ENCODE measurements at places on chromosomes 5 and 9.

GRCh38 chr9:70479880-70480291 lies 65.4 kb upstream of the KLF9 start:
- DNase-seq, result peak; percentile 77

DNA sequence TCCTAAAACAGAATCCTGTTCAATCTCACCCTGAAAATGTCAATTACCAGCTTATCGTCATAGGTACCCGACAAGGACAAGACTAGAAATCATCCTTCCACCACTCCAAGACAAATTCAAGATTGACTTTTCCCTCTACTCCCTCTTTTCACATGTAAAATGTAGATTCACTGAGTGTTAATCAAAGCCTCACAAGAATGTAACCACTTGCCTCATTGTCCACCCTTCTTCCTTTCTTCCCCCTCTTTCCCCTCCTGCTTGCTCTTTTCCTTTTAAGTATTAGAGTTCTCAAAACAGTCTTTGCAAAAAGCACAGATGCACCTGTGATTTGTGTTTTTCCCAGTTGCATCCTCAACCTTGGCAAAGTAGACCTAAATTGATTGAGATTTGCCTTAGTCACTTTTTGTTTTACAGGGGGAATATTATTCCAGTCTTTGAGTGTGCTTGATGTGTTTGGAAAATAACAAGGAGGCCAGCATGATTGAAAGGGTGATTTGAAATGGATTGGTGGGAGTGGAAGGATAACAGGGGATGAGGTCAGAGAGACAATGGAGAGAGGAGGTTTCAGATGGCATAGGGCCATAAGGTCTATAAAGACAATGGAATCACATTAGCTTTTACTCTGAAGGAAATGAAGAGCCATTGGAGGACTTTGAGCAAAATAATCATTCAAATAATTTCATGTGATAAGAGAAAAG lies 231.3 kb upstream of the TYRP1 start:
- no peak for DNase-seq

DNA sequence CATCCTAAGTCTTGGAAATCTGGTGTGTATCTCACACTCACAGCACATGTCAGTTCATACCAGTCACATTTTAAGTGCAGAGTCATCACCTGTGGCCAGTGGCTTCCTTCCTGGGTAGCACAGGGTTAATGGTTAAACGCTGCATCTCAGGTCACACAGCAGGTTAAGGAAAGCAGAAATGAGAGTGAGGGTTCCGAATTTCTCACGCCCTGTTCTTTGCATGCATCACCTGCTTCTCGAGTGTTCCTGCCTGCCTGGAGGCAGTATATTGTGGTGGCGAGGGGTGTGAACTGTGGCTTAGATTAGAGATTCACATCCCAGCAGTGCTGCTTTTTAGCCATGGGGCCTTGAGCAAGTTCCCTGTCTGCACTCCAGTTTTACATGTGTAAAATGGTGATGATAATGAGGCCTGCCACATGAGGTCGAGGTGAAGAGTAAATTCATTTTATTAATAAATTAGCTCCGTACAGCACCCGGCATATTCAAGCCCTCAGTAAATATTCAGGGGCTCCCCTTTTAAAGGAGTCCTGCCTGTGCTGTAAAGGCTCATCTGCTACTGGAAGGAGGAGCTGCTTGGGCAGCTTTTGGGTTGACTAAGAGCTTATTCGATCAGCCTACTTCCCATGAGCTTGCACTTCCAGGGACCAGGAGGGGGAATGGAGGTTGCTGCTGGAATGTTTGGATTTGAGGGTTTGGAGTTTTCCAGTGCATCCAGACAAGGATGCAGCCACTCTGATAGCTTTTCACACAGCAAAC lies 61.1 kb upstream of the SAP30L start:
- no peak for DNase-seq

DNA sequence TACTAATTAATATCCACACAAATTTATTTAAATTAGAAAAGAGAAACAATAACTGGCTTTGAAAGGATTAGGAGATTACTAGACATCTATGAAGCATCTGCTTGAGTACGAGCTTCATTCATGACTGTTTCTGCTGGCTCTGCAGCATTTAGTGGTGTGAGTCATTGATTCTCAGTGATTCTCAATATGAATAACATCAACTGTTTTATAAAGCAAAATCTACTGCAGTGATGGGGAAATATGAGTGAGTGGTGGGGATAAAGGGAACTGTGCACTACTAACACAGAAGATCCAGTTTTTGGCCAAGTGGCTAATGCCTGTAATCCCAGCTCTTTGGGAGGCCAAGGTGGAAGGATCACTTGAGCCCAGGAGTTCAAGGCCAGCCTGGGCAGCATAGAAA lies 8.4 kb downstream of the FNBP1 start:
- no peak for DNase-seq

GRCh38 chr9:137851516-137852267 lies 25.9 kb upstream of the CACNA1B start:
- DNase-seq, result no peak

DNA sequence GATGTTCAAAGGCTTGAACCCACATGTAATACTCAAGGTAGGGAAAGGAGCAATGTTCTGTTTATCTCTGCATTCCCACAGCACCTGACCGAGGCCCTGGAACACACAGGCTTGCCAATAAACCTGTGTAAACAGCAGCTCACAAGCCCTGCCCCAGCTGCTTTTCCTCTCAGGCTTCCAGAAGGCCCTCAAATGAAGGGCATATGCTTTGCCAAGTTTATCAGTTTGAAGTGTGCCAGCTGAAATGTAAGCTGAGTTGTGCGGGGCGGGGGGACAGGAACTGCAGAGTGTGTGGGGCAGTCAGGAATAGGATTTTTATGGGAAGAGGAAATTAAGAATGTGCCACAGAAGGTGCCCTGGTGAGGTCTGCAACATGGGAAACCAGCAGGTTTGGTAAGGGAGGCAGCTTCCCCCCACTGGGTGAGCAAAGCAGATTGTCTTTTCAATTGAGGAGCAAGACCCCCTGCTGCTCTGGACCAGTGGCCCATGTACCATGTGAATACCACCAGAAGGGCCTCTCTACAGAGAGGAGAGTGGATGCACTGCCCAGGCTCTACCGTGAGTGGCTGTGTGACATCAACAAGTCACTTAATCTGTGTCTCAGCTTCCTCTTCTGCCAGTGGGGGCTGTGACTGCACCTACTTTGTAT lies 194.8 kb downstream of the SPOCK1 start:
- no peak for DNase-seq

DNA sequence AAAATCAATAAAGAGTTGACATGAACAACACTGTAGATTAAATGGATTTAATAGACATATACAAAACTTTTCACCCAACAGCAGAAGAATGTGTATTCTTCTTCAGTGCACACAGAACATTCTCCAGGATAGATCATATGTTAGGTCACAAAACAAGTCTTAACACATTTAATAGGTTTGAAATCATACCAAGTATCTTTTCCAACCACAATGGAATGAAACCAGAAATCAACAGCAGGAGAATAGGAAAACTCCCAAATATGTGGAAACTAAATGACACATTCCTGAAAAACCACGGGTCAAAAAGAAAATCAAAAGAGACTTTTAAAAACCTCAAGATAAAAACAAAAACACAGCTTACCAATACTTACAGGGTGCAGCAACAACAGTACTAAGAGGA lies 790.1 kb upstream of the ZNF608 start:
- no peak for DNase-seq

DNA sequence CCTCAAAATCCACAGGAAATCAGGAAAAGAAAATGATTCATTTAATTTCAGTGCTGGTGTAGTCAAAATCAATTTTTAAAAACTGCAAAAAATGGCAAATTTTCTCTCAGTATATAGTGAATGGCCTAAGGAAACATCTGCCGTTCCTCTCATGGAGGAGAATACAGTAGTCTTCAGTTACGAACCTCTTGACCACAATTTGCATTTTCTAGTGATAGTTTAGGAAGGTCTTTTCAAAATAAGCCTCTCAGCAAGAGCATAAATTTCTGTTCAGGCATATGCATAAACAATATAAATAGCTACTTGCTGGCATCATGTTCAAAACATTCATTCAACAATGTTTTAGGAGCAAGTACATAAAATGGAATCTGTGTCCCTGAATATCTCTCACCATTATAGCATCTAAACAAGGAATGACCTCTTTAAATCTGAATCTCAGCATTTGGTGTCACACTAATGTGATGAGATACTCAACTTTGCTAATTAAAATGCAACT lies 33.5 kb downstream of the HAPLN1 start:
- no peak for DNase-seq

DNA sequence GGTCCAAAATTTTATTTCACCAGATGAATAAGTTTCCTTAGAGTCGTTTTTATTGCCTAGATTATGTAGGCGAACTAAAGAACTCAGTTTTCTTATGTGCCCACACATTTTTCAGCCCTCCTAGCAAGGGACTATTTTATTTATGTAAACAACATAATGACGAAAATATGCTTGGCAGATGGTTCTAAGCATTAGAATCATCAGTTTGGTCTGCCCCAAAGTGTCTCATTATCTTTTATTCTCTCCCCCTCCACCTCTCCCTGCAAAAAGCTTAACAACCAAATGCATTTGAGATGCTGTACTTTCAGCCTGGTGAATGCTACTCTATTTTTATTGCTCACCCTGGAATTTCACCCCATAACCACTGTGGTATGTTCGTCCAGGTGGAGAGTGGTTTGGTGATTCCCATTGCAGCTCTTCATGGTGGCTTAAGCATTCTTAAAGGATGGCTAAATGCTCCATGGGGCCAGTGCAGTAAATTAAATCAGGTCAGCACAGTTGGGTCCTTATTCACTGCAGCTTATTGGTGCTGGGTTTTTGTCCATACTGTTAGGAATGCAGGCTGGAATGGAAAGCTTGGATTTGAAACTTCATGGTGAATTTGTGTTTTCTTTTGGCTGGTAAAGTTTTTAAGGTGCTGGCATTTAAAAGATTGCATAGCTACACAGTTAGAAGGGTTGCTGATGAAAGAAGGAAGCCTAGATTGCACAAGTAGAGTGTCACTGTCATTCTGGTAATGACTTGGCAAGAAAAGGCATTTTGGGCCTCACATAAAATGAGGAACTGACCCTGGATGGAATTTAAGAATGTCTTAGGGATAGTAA lies 39.2 kb downstream of the TLE4 start:
- no peak for DNase-seq

- DNase-seq, result no peak
Observed at GRCh38 chr5:92494508-92494907, 1086.5 kb downstream of the NR2F1-AS1 start.

DNA sequence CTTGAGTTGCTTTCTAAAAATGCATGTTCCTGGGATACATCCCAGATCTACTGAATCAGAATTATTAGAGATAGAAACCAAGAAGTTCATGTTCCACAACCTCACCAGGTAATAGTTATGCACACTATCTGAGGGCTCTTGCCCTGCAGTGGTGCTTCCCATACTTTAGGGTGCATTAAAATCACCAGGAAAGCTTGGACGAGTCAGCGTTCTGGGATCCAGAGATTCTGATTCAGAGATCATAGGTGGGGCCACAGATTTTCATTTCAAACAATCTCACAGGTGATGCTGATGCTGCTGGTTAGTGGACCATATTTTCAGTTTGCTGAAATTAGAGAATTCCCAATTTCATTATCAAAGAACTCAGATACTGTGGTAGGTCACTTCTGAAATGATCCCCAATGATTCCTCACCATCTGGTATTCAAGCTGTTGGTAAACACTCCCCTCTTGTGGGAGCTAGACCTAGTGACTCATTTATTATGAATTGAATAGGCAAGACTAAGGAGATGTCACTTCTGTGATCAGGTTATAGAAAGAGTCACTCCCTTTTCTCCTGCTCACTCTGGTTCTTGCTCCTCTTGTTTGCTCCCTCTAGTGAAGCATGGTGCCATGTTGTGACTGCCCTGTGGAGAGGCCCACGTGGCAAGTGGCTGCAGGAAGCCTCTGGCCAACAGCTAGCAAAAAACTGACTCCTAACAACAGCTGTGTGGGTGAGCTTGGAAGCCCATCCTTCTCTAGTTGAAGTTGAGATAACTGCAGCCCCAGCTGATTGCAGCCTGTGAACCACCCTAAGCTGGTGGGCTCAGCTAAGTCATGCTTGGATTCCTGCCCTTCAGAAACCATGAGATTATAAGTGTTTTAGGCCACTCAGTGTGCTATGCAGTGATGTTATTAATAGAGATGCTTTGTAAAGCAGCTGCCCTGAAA lies 59.8 kb downstream of the SH3TC2 start:
- DNase-seq, result no peak

GRCh38 chr5:56175488-56175887 lies 57.6 kb downstream of the ANKRD55 start:
- DNase-seq, result peak; percentile 73

- no peak for DNase-seq
Observed at GRCh38 chr9:135813671-135814290, 93.6 kb downstream of the CAMSAP1 start.

- no peak for DNase-seq
Observed at GRCh38 chr5:56055859-56056258, 61.1 kb upstream of the IL6ST start.

DNA sequence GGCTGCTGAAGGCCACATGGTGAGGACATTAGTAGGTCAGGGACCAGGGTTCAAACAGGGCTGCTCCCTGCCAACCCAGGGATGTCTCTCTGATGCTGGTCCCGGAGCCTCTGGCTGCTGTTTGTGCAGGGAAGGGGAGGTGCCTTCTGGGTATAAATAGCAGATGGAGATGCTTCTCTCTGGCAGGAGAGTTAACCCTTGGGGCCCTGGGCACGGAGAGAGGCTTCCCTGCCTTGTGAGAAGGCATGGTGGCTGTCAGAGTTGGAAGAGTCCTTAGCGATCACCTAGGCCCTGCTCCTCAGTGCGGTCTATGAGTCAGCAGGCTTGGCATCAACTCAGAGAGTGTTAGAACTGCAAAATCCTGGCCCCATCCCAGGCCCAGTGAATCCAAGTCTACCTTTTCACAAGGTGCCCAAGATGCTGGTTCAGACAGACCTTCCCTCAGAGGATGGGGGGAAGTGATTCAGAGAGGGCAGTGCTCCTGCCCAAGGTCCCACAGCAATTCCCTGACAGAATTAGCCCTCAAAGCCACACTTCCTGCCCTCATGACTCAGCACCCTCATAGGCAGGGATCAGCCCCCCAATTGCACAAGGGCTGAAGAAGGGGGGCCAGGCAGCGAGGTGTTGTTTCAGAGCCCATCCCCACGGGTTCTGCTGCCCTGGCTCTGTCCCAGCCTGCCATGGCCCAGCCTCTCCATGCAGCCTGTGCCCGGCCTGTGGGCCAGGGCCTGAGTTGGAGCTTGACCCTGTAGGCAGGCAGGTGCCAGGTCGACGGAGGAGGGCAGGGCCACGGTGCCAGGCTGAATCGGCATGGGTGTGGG lies 25.6 kb downstream of the CAMK2A start:
- no peak for DNase-seq

GRCh38 chr9:134986957-134987356 lies 69.2 kb upstream of the FCN1 start:
- no peak for DNase-seq

GRCh38 chr5:109944461-109944860 lies 254.7 kb downstream of the MAN2A1 start:
- no peak for DNase-seq

- DNase-seq, result no peak
Observed at GRCh38 chr9:123541411-123541810, 185.4 kb downstream of the CRB2 start.

DNA sequence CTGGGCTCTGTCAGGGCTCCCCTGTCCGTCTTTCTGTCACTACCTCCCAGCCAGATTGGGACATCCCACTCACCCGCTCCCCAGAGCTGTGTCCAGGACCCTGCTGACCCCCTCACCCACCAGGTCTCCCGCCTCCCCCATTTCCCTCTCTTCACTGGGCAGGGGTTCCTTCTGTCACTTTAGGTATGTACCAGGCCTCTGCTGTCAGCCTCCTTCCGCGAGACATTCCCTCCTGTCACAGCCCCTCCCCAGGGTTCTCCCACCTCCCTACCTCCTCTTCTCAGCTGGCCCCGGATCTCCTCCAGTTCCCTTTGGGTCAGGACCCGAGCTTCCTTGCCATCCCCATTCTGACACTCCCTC lies 488 bp downstream of the POLR1E start:
- DNase-seq, result peak; percentile 56

Measured in ascending aorta (tissue), 2 donors.